Hematopoietic multipotent progenitor cell treated with erythropoietin and hydrocortisone succinate and interleukin-3 and kit ligand, for 6 days (in vitro differentiated cells): ENCODE measurements at places on chromosomes 7 and 10.

GRCh38 chr10:26254616-26255015, 38.0 kb downstream of the GAD2 start:
- DNase-seq, result no peak

DNA sequence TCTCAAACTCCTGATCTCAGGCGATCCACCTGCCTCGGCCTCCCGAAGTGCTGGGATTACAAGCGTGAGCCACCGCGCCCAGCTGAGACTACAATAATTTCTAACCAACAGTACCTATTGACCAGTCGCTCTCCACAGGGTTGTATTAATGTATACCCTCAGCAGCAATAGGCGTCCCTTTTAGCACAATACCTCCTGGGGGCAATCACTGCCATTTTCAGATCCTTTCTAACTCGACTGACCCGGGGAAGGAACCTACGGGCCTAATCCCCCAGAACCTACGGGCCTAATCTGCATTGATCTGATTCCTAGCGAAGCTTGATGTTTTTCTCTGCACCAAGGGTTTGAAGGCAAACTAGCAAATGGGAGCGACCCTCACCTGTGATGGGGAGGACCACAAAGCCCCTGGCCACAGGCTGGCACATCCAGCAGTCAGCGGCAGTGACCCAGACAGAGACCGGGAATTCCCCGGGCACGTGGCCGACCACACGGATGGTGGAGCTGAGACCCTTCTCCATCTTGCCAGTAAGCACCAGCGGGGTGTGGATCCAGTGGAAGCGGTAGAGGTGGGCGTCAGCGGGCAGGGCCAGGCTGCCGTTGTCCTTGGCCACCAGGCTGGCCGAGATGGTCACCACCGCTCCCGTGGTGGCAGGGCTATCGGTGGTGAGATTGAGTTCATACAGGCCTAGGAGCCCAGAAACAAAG, 6.9 kb downstream of the TMEM130 start:
- no peak for DNase-seq

DNA sequence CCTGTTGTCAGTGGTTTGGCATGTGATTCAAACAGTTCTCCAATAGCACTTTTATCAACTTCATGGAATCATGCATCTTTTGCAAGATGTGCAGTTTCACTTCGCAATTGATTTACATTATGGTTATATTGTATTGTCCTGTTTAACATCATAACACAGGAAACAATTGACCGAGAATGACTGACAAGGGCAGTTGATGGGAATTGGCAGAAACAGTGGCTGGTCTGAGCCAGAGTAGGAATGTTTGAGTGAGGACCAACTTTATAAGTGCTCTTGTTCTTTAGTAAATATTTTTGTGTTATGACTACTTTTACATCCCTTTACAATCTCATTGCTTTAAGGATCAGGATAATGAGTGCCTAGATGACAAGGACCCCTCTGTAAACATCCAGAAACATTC, 2.2 kb downstream of the KLHL7 start:
- DNase-seq, result no peak

DNA sequence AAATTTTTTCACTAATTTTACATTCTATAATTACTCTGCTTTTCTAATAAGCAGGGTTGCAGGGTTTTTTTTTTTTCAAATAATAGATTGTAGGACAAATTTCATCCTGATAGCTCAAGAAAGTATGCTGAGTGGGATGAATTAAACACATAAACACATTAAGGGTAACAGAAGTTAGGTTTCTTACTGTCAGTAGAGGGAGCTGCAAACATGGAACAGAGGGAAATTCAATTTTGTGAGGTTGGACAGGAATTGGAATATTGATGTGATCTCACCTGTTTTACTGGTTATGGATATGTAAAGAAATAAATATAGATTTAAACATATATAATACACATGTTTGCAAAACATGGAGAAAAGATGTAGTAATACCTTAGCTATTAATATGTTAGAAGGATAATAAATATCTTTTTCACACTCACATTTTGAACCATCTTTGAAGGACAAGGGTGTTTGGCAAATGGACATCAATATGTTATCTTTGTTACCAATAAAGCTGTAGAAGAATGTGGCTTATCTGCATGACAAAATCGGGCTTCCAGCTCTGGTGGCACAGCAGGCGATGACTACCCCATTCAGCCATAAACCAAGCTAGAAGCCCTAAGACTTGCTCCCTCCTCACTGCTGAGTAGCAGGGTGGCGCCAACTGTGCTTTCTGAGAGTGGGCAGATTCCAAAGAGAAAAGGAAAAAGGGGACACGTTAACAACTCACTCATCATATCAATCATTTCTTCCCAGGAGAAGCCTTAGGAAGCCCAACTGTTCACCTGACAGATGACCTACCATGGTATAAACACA, 1257.4 kb downstream of the GATA3 start:
- no peak for DNase-seq

GRCh38 chr10:88088441-88089340, 225.3 kb downstream of the PTEN start:
- no peak for DNase-seq

GRCh38 chr10:50216894-50217293, 34.4 kb downstream of the ASAH2 start:
- DNase-seq, result no peak

DNA sequence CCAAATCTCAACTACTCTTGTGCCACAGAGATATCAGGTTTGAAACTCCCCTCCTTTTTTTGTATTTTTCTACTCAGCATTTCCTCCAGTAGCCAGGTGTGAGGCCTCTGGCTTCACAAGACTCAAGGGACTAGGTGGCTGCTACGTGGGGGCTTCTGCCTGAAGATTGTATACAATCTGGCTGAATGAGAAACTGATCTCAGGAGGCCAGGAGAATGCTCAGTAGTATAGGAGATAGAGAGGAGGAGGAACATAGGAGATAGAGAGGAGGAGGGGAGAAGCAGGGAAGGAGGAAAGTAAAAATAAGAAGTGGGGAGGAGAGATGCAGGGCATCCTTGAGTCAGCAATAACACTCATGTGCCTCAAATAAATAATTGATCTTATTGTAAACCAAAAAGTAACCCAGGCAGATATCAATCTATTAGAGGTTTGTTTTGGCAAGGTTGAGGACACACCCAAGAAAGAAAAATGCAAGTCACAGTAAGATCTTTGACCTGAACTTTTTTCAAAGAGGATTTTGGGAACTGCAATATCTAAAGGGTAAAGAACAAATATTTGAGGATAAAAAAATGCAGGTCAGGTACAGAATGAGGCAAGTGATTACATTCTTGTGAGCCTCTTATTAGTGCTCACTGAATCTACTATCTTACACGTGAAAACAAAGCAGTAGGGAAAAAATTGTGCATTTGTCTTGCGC, 36.8 kb downstream of the AKR1C8 start:
- no peak for DNase-seq

GRCh38 chr7:100791881-100792666, 35.2 kb downstream of the EPHB4 start:
- DNase-seq, result no peak

DNA sequence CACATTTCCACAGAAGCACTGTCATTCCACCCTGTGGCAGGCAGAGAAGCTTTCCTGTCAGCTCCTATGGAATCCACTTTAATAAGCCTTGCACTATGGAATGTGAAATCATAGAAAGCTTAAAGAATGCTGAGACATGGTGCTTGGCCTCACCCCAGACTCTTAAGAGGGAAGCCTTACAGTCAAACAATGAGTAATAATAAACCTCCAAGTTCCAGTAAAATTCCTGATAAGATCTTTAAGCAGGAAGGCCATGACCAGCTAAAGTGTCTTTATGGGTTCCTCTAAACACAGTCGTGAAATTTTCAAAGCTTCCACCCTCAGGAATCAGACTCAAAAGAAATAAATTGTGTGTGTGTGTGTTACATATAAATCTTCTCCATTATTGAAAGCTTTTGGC, 11.9 kb upstream of the TEX36 start:
- DNase-seq, result no peak

DNA sequence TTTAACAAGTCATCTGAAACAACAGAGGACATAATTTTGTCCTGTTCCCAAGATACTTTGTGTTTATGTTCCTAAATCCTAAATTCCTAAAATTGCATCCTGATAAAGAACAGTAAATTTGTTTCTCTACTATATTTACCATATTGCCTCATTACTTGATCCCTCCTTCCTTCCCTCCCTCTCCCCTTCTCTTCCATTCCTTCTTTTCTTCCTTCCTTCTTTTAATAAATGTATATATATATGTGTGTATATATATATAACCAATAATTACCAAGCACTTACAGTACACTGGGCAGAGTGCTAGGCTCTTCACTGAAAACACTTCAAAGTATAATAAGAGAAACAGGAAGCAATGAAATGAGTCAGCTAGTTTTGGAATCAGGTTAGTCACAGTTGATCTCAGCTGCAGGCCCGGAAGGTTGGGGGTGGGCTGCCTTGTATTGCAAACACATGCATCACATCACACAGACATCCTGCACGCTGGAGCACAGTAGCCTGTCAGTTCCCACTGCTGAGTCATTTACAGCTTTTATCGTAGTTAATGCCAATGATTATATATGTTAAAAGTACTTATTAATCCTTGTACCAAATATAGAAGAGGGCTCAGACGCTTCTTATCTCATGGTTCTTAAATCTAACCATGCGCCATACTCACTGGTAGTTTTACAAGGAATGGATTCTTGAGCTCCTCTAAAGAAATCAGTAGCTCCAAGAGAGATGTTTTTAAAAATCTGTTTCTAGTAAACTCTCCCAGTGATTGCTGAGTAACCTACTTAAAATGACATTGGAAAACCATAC, 551.7 kb downstream of the GRM8 start:
- peak; percentile 89 for DNase-seq

DNA sequence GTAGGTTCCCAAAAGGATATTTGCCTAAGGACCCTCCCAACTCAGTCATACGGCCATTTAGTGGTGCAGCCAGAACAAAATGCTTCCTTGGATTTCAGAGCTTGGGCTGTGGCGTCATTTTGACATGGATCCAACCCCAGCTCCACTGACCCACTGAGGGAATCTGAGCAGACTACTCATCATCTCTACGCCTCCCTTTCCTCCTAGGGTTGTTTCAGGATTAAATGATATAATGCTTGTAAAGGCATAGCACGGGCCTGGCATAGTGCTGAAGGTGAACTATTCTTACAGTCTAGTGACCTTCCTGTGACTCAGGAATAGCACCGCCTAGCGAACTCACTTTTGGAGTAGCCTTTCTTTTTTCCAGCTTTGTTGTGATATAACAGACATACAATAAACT, 70.3 kb upstream of the LOXL4 start:
- no peak for DNase-seq

- DNase-seq, result peak; percentile 97
Observed at GRCh38 chr7:21427871-21428658, at the start of gene SP4. SP4 (plus strand) TSS chr7:21428083; CDS start chr7:21428252, 169 bp downstream.

DNA sequence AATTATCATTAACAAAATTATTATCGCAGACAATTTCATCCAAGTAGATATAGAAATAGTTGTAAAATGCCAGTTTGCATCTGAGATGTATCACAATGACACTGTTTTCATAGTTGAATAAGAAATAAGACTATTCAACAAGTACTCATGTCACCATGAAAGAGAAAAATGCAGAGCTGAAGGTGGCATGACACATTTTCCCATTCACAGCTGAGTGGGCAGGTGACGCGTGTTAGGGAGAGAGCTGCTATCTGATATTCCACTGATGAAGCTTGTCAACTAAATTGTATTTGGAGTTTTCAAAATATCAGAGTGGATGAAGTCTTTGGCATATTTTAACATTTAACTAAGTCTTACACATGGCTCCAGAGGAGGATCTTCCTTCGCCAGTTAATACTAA, 70.3 kb upstream of the HDAC9 start:
- no peak for DNase-seq
